ENCODE measurements at places on chromosomes 2 and 18.

GRCh38 chr18:3982541-3982940 is 472.6 kb downstream of the DLGAP1 start:
- no peak for DNase-seq

GRCh38 chr2:46187112-46187618 is 110.0 kb upstream of the EPAS1 start:
- no peak for DNase-seq

- no peak for DNase-seq
Observed at GRCh38 chr2:166792808-166793207, 95.5 kb upstream of the XIRP2 start.

- DNase-seq: no peak
Observed at GRCh38 chr2:58072102-58072501, 25.5 kb downstream of the VRK2 start.

GRCh38 chr2:112061840-112062239 is 6.8 kb downstream of the TMEM87B start:
- no peak for DNase-seq

DNA sequence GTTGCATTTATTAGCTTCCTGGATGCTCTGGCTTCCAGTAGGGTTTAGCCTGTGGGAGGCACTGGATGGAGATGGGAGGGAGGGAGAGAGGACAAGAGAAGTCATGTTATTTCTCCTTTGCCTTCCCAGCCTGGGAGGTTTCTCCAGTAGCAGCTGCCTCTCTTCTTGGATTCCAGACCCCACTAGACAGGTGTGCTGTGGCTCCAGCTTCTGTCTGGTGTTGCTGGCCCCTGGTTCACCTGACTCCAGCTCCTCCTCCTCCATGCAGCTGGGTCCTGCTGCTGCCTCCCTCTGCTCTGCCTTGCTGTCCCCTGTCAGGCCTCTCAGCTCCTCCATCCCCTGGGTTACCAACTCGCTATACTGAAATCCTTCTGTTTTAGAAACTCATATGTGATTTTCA is 188.9 kb upstream of the TNP1 start:
- DNase-seq: no peak

- DNase-seq: no peak
Observed at GRCh38 chr2:32453242-32454062, 96.6 kb downstream of the BIRC6 start.

Measured in urothelium cell line (cell line).